Cortex of kidney (tissue), 1 donor: ENCODE measurements at places on chromosomes 13 and 19.

- DNase-seq: no peak
Observed at GRCh38 chr19:55676889-55677505, 2.0 kb downstream of the EPN1 start.

DNA sequence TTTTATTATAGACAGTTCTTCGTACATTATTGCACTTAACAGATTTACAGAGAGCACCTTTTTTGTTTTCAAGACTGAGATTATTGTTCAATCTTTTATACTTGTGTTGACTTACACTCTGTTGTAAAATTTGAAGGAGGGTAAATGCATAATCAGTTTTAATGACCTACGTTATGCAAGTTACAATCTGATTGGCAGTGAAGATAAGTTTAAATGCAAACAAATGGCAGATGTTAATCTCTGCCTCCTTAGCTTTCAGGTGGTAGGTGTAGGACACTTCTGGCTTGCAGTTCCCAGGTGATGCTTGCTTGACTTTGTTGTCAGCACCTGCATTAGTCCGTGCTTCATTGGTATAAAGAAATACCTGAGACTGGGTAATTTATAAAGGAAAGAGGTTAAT lies 424.9 kb downstream of the FGF9 start:
- no peak for DNase-seq

DNA sequence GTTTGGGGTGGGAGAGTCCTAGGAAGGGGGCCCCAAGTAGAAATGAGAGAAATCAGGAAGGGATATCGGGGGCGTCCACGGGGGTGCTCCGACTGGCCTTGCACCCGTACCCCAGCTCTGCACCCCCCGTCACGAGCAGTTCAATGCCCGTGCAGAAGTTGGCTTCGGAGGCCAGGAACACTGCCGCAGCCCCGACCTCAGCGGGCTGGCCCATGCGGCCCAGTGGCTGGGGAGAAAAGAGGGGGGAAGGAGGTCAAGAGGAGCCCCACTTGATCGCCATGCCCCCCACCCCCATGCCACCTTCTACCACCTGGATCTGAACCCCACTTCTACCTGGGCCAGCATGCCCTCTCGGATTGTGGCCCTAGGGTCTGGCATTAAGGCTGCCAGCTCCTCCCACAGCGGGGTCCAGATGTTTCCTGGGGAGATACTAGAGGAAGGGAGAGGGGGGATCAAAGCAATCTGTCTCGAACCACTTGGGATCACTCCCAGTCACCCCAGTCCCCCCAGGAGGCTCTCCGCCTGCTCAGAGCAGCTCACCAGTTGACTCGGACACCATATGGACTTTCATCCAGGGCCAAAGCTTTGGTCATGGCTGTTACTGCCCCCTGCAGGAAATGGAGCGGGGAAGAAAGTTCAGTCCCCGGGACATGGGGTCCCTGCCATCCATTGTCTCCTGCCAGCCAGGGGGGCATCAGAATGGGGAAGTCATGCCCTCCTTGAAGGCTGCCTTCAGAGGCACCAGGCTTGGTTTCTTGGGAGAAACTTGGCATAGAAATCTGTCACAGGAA lies 2.5 kb upstream of the BCAT2 start:
- no peak for DNase-seq

GRCh38 chr19:54790711-54791110 lies 12.7 kb upstream of the KIR2DL4 start:
- DNase-seq: no peak

DNA sequence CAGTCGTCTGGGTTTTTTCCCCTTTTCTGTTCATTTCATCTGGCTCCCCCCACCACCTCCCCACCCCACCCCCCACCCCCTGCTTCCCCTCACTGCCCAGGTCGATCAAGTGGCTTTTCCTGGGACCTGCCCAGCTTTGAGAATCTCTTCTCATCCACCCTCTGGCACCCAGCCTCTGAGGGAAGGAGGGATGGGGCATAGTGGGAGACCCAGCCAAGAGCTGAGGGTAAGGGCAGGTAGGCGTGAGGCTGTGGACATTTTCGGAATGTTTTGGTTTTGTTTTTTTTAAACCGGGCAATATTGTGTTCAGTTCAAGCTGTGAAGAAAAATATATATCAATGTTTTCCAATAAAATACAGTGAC lies 9.3 kb downstream of the CALM3 start:
- no peak for DNase-seq

- DNase-seq: no peak
Observed at GRCh38 chr13:40376296-40376849, 290.1 kb downstream of the FOXO1 start.

DNA sequence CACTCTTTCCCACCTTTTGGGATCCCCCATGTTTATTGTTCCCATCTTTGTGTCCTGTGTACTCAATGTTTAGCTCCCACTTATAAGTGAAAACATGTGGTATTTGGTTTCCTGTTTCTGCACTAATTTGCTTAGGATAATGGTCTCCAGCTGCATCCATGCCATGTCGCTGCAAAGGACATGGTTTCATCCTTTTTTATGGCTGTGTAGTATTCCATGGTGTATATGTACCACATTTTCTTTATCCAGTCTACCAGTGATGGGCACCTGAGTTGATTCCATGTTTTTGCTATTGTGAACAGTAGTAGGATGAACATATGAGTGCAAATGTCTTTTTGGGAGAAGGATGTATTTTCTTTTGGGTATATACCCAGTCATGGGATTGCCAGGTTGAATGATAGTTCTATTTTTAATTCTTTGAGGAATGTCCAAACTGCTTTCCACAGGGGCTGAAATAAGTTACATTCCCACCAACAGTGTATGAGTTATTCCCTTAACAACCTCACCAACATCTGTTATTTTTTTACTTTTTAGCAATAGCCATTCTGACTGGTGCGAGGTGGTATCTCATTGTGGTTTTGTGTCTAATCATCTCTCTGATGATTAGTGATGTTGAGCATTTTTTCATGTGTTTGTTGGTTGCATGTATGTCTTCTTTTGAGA lies 55.7 kb upstream of the MEDAG start:
- no peak for DNase-seq

- DNase-seq: no peak
Observed at GRCh38 chr19:31138077-31138476, 211.2 kb downstream of the TSHZ3 start.

DNA sequence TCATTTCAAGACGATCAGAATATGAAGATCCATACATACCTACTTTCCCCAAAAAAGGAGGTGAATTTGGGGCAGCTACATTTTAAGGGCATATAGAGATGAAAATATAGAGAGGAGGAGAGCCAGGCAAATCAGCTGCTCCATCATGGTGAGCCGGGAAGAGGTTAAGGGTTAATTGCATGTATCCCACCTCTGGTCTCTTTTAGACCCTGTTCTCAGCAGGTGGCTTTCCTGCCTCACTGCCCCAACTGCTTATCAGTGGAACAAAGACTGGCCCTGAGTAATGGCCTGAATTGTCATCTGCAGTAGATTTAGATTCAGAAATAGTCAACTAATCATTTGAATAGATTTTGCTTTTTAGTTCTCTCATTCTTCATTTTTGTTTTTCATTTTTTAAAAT lies 206.6 kb downstream of the SPRY2 start:
- DNase-seq: no peak

- no peak for DNase-seq
Observed at GRCh38 chr13:35891507-35892441, 239.4 kb downstream of the DCLK1 start.
